ENCODE measurements at places on chromosomes 5 and 9.
A peak's percentile ranks its signal among the peaks of the same experiment; 100 is the strongest.

DNA sequence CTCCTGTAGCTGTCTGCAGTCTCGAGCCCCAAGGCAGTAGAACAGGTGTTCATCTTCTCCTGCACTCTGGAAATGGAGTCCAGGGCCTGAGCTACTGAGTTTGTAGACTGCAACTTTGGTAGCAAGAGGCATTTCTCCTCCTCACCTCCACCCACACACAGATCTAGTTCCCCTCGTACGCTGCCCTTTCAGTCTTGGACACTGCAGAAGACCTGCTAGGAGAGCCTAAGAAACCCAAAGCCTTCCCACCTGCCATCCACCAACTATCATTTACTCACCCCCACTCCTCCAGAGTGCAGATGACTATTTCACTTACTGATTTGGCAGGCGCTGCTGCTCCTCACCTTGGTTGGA, 59.0 kb downstream of the KCNIP1 start:
- no peak for DNase-seq

GRCh38 chr5:34898258-34898895, 16.9 kb downstream of the RAD1 start:
- DNase-seq: peak; percentile 85

- DNase-seq: no peak
These were observed 97.6 kb downstream of the ARSB start for GRCh38 chr5:78887384-78888118.

DNA sequence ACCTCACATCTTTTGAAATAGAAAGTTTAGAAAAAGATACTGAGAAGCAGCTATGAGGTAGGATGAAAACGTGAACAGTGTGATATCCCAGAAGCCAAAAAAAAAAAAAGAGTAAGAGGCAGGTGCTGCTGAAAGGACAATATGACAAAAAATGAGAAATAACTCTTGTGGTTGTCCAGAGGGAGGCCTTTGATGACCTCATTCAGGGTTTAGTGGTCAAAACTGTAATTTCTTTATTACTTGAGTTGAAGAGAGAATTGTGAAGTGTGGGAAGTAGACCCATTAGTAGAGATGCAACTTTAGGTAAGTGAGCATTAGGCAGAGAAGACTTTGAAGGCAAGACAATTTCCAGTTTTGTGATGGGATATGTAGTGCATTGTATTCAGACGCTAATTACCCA, 1306.3 kb upstream of the ACO1 start:
- DNase-seq: no peak

- no peak for DNase-seq
These were observed 179.8 kb downstream of the DOCK8 start for GRCh38 chr9:394347-395052.
